ENCODE measurements at places on chromosomes 11 and 22. TPM values are rescaled to one million over a fixed set of nuclear protein-coding genes. Genes with fewer than 3 reads are reported as not detected.
A peak's percentile ranks its signal among the peaks of the same experiment; 100 is the strongest.

MISFA gene
- total RNA-seq: not detected

DNAJC4 gene
- 35.9 TPM for total RNA-seq

TBX10 gene
- total RNA-seq: not detected

OR51B5 gene
- total RNA-seq: not detected

DNA sequence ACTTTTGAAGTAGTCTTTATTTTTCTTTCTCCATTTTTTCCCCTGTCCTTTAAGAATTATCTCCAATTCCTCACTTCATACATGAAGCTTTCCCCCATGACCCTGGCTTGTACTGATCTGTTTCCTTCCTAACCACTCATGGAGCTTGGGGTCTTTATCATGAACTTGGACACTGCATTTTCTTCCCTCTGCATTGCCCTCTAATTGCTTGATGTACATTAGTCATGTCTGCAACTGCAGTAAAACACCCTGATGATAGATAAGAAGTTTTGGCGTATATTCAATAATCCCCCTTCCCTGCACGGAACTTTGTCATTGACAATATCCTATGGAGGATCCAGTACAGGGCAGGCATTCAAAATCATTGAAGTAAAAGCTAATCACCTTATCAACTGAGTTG, 3.4 kb downstream of the HEPHL1 start:
- no peaks in the 10 kb centered on the region for H3K36me3 ChIP-seq
- no peak overlapping the region for H3K27ac ChIP-seq
- H3K27me3 ChIP-seq: no peaks in the 10 kb centered on the region
- DNase-seq: no peak
- H3K4me1 ChIP-seq: no peaks in the 10 kb centered on the region

- DNase-seq: no peak
- no peak overlapping the region for H3K4me3 ChIP-seq
- H3K4me1 ChIP-seq: peaks cover 7% of the 10 kb centered on the region
- no peak overlapping the region for H3K27ac ChIP-seq
Measured at GRCh38 chr11:69538854-69539253, 57.4 kb downstream of the LINC01488 start.

GRCh38 chr11:119540370-119541125, 117.6 kb upstream of the THY1 start:
- H3K4me3 ChIP-seq: no peak overlapping the region
- no peak for DNase-seq
- H3K27ac ChIP-seq: no peak overlapping the region
- H3K27me3 ChIP-seq: no peaks in the 10 kb centered on the region
- no peaks in the 10 kb centered on the region for H3K36me3 ChIP-seq

DNA sequence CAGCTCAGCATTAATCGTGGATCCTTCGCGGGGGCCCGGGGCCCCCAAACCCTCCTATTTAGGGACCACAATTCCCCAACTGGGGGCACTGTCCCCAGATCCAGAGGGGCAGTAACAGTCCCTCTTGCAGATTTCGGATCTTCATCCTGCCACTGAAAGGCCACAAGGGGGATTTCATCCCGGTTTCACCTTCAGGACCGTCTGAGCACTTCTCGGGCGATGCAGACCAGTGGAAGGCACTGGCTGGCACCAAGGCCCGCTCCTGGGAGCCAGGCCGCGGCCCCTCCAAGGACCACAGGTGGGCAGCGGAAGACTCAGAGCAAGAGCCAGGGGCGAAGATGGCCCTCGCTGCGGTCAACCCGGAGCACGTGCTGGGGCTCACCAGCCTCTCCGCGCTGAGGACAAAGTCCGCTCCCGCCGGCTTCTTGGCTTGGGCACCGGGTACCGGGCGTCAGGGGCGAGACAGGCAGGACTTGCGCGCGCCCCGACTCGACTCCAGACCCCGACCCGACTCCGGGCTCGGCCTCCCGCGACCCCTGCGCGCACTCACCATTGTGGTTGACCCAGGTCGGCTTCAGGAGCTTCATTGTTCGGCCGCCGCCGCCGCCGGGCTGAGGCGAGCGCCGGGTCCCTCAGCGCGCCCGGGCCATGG, 517 bp downstream of the HIRA start:
- H3K4me1 ChIP-seq: peaks cover 43% of the 10 kb centered on the region
- DNase-seq: peak; percentile 4
- peak overlapping the region; percentile 84 for H3K4me3 ChIP-seq
- peak overlapping the region; percentile 54 for H3K27ac ChIP-seq

DNA sequence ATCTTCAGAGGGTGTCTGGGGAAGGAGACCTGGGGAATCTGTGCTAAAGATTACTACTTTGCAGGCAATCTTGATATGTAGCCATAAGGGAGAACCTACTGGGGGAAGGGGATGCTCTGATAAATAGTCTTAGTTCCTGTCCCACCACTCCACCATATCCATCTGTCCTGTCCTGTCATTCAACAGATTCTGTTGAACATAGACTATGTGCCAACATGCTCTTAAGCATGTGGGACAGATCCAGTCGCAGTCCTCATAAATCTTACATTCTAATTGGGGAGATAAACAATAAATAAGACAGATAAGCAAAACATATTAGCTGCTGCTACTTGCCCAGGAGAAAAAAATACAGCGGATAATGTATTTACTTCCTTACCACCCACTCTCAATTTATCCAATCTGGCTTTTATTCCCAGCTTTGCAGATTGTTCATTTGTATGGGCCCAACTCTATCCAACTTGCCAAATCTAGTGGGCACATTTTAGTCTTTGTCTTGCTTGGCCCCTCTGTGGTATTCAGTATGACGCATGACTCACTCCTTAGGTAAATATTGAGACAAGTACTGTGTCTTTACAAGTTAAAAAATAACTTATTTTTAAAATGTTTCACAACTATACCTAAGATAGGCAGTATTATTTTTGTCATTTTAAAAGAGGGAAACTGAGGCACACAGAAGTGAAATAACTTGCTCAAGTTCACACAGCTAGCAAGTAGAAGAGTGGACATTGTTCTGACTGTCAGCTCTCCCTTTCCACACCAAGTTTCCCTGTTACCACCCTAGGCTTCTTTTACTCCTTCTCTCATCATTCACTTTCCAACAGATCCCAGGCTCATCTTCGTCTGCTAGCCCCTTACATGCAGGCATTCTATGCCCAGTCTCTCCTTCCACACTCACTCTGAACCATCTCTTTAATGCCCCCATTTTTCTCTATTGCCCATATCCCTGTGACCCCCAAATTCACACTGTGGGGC, 133.6 kb upstream of the SESN3 start:
- no peaks in the 10 kb centered on the region for H3K4me1 ChIP-seq
- no peak for DNase-seq
- H3K4me3 ChIP-seq: no peak overlapping the region
- H3K36me3 ChIP-seq: no peaks in the 10 kb centered on the region
- H3K27me3 ChIP-seq: no peaks in the 10 kb centered on the region
- H3K27ac ChIP-seq: no peak overlapping the region

- no peaks in the 10 kb centered on the region for H3K36me3 ChIP-seq
- no peak overlapping the region for H3K27ac ChIP-seq
- H3K4me3 ChIP-seq: no peak overlapping the region
- no peak for DNase-seq
- H3K4me1 ChIP-seq: no peaks in the 10 kb centered on the region
Measured at GRCh38 chr11:32113200-32113919, 22.5 kb downstream of the RCN1 start.

- no peak overlapping the region for H3K27ac ChIP-seq
- no peaks in the 10 kb centered on the region for H3K27me3 ChIP-seq
- H3K36me3 ChIP-seq: peaks cover 97% of the 10 kb centered on the region
- H3K4me3 ChIP-seq: no peak overlapping the region
- DNase-seq: no peak
Measured at GRCh38 chr22:30336752-30337460, 10.2 kb upstream of the TBC1D10A start.
